ENCODE measurements at places on chromosomes 7 and 10. TPM values are rescaled to one million over a fixed set of nuclear protein-coding genes. Genes with fewer than 3 reads are reported as not detected.

AKR1C4 gene
- not detected for total RNA-seq

LAMB1 gene
- total RNA-seq: 535 TPM

BET1 gene
- 30.8 TPM for total RNA-seq

TFEC gene
- under 0.01 TPM for total RNA-seq

UCMA gene
- not detected for total RNA-seq

ASZ1 gene
- not detected for total RNA-seq

FAM237B gene
- not detected for total RNA-seq

SORCS3 gene
- not detected for total RNA-seq

NME8 gene
- total RNA-seq: not detected

SBDS gene
- 63.3 TPM for total RNA-seq

STEAP1 gene
- 50.0 TPM for total RNA-seq

PPP1R17 gene
- total RNA-seq: not detected

FGFR2 gene
- 23.0 TPM for total RNA-seq

SYT15B gene
- not detected for total RNA-seq

OR2A1 gene
- total RNA-seq: 0.12 TPM

FFAR4 gene
- not detected for total RNA-seq

VOPP1 gene
- 95.4 TPM for total RNA-seq

IDI2 gene
- not detected for total RNA-seq

CH25H gene
- total RNA-seq: 83.4 TPM

GRM3 gene
- not detected for total RNA-seq

IGFBP1 gene
- total RNA-seq: 0.12 TPM

HOXA11 gene
- not detected for total RNA-seq

KCNH2 gene
- not detected for total RNA-seq

TEX47 gene
- total RNA-seq: not detected

MKX gene
- total RNA-seq: 23.7 TPM

SFRP4 gene
- 0.16 TPM for total RNA-seq

PDZD7 gene
- total RNA-seq: 1.5 TPM

DDC gene
- not detected for total RNA-seq

CPA4 gene
- 6.8 TPM for total RNA-seq

BMPER gene
- total RNA-seq: 93.3 TPM

OPN1SW gene
- total RNA-seq: not detected

RHBDD2 gene
- total RNA-seq: 28.7 TPM

LEP gene
- total RNA-seq: 4.1 TPM

ARL3 gene
- total RNA-seq: 5.0 TPM

NPTX2 gene
- 9.6 TPM for total RNA-seq

LIPF gene
- not detected for total RNA-seq

MMP21 gene
- not detected for total RNA-seq

HTR5A gene
- total RNA-seq: not detected

OR6B1 gene
- not detected for total RNA-seq

NRBF2 gene
- total RNA-seq: 27.3 TPM

NEUROG3 gene
- not detected for total RNA-seq

ACHE gene
- 0.49 TPM for total RNA-seq

OR2A2 gene
- total RNA-seq: not detected
